ENCODE measurements at places on chromosomes 12 and 14.
A peak's percentile ranks its signal among the peaks of the same experiment; 100 is the strongest.

DNA sequence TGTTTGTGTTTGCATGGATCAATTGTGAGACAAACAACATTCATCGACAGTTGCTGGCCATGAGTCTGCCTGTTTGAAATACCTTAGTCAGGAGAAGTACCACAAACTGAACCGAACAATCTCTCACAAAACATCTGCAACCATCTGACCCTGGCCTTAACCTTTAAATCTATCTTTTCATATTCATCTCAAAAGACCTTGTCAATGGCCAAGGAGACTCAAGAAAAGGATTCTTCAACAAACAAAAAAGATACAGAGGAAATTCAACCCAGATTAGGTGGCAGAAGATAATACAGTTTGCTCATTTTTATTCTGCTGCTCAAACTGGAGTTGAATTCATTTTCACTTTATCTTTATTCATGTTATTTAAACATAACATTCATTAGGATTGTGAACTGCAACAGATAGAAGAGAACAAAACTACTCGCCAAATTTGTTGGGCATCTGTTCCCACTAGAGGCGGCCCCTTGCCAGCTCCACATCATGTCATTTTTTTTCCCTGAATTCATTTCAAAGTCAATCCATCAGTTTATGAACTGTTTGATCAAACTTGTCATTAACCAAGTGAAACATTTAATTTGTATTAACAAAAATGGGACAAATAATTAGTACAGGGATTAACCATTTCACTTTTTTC, 152.3 kb upstream of the OTX2 start:
- DNase-seq: no peak

GRCh38 chr12:104216521-104216924, 944 bp downstream of the TXNRD1 start:
- no peak for DNase-seq

GRCh38 chr12:93943780-93944179, 204.6 kb upstream of the PLXNC1 start:
- DNase-seq: no peak

- no peak for DNase-seq
These were observed 30.7 kb downstream of the GRIP1 start for GRCh38 chr12:66648033-66648735.

- no peak for DNase-seq
These were observed 6.4 kb downstream of the PRR4 start for GRCh38 chr12:10842862-10843261.

GRCh38 chr12:1877169-1877878, 41.1 kb downstream of the CACNA2D4 start:
- peak; percentile 37 for DNase-seq

DNA sequence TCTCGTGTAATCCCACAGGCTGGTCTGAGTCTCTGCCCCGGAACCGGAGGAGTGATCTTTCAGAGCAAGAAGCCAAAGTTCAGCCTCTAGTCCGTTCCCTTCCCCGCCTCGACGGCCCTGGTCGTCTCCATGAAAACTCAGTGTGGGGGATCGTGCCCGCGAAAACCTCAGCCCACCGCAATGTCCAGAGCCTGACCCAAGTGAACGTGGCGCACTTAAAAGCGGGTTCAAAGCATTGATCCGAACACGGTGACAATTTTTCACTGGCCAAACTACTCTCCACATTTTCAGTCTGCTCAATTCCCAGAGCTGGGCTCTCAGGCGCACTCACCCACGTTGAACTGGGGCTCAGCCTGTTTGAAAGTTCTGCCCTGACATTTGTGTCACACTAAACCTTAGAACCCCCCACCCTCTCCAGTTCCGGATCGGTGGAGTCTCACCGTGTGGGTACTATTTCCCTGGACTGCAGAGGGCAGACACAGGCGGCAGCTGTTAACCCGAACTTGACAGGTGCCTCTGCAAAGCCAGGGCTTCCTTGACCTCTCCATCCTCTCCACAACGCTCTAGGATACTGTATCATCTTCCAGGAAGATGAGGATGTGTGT, 886 bp upstream of the PRICKLE1 start:
- no peak for DNase-seq

DNA sequence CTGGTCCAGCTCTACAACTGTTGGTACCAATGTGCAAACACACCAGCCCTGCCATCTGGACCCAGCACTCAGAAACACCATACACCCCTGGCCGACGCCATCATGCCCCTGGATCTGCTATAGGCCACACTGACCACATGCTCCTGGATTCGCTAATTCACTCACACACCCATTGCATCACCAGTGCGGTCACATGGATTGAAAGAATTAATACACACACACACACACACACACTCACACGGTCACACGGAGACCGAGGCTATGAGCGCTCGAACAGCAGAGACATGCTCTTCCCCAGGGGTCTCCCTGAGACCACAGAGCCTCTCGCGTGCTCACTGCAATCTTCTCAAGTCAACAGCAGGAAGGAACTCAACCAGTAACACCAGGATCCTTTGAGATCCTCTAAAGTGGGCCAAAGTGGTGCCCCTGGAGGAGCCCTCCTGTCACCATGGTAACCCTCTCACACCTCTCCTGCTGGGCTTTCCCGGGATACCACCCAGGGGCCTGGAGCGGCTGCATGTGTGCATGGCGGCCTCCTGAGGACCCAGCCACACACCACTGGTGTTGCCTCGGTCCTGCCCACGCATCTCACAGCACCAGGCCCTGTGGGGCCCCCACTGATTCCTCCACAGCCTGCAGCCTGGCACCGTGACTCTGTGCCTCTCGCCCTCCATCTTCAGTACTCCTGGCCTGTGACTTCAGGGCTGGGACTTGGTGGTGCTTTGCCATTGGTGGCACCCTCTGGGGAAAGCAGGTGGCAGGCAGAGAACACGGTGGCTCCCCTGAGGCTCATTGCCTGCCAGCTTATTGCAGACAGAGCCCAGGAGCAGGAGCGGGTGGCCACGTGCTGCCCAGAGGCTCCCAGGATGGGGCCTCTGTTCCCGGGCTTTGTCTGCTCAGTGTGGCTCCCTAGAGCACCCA, 15.1 kb downstream of the LRTM2 start:
- DNase-seq: no peak

DNA sequence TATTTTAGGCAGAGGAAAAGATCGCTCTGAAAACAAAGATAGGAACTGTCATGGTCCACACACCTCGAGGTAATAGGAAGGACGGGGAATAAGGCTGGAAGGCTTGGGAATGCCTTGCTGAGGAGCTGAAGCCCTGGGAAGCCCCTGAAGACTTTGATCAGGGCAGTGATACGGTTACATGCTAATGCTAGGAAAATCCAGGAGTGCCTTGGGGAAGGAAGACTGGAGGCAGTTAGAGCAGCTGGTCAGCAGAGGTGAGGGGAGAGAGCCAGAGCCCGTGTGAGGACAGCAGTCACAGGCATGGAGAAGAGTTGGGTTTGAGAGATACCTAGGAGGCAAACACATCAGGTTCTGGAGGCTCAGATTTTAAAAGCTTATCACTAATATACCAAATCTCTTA, 8.6 kb upstream of the YY1 start:
- no peak for DNase-seq

- no peak for DNase-seq
These were observed 606 bp downstream of the EP400 start for GRCh38 chr12:131950182-131950913.
